ENCODE measurements at places on chromosomes 4 and X.

DNA sequence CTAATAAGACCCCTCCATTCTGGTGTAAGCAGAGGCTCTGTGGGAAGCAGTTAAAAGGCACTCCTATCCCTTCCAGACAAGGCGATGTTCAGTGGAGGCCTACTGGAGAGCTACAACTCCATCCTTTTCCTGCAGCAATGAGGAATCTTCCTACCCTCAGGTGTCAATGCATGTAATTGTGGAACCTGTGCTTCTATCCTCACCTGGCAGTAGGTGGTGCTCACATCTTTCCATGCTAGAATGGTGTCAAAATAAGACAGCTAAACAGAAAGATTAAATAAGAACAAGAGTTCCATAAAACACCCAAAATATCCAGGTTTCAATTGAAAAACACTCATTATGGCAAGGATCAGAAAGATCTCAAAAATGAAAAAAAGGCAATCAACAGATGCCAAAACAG lies 224.6 kb downstream of the IL15 start:
- DNase-seq: no peak

DNA sequence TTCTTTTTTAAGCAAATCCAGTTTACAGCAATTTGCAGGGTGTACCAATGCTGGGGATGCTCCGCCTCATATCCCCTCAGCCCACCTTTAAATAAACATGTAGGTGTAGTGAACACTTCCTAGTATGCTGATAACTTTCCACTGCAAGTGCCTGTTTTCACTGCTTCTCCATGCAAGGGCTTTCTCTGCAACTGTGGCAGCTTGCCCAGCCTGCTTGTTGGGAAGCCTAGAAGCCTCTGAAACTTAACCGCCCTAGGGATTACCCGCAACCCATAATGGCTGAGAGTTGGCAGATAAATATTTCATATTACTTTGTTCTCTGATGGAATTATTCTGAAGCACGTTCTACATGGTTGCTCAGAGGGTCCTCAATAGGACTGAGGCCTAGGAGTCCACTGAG lies 253.7 kb upstream of the DDX53 start:
- no peak for DNase-seq

DNA sequence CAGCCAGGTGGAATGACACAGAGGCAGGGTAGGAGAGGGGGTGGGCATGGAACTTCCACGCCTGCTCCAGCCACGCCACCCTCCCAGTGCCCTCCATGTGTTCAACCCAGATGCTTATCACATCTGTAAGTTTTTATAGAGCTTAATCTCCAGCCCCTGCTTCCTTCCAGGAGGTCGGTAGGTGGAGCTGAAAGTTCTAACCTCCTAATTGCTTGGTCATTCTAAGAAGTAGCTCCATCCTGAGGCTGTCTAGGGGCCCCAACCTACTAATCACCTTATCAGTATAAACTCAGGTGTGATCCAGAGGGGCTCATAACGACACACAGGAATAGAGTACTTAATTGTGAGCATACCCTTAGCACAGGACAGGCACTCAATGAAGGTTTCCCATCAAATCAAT lies 18.3 kb downstream of the QDPR start:
- no peak for DNase-seq

- no peak for DNase-seq
Observed at GRCh38 chrX:87098477-87098876, 419.1 kb upstream of the KLHL4 start.

DNA sequence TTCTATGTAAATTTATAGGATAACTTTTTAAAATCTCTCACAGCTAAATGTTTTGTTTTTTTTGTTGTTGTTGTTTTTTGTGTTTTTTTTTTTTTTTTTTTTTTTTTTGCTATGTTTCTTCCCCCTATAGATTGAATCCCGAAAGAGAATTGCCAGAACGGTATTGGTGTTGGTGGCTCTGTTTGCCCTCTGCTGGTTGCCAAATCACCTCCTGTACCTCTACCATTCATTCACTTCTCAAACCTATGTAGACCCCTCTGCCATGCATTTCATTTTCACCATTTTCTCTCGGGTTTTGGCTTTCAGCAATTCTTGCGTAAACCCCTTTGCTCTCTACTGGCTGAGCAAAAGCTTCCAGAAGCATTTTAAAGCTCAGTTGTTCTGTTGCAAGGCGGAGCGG lies 4.1 kb downstream of the BRS3 start:
- no peak for DNase-seq

DNA sequence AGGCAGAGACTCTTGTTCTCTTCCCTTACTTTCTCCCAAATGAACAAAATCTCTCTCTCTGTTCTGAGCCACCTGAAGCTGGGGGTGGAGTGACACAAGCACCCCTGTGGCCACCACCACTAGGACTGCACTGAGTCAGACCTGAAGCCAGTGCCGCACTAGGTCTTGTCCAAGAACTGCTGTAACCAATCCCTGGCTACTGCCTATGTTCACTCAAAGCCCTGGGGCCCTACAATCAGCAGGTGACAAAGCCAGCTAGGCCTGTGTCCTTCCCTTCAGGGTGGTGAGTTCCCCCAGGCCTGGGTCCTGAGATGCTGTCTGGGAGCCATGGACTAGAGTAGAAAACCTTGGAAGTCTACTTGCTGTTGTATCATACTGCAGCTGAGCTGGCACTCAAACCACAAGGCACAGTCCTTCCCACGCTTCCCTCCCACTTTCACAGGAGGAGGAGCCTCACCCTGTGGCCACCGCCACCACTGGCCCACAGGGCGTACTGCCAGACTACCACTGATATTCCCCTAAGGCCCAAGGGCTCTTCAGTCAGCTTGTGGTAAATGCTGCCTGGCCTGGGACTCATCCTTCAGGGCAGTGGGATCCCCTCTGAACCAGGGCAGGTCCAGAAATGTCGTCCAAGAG lies 119.1 kb downstream of the RTL9 start:
- DNase-seq: no peak
